Esophagus muscularis mucosa (tissue), 4 donors: ENCODE measurements at places on chromosomes 16 and 17. TPM values are rescaled to one million over a fixed set of nuclear protein-coding genes. Genes with fewer than 3 reads are reported as not detected.

- no peak for DNase-seq
These were observed 347.5 kb downstream of the HAPSTR1 start for GRCh38 chr16:9438991-9439390.

The RNF43 gene
- 0.11 TPM for total RNA-seq

The MEAK7 gene
- 10.4 TPM for total RNA-seq

DNA sequence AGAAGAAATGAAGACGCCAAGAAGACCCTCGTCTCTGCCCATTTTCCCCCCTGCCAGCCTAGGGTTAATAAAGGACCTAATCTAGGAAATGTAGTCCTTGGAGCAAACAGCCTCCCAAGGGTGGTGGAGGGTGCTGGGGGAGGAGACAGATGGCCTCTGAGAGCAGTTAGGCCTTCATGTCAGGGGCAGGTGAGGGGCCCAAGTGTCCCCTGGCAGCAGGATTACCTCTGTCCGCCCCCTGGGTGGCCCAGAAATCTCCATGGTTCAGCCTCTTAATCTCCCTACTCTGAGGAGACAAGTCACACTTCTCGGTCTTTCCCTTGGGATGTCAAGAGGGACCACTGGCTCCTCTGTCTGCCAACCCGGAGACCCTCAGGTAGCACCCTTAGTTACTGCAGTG is 365.4 kb upstream of the TNRC6C start:
- DNase-seq, result no peak

- DNase-seq, result no peak
These were observed 27.6 kb downstream of the NMT1 start for GRCh38 chr17:45088741-45089140.

GRCh38 chr17:7862692-7863437 is 5.1 kb downstream of the CYB5D1 start:
- no peak for DNase-seq

The AXIN2 gene
- total RNA-seq, result 17.2 TPM

DNA sequence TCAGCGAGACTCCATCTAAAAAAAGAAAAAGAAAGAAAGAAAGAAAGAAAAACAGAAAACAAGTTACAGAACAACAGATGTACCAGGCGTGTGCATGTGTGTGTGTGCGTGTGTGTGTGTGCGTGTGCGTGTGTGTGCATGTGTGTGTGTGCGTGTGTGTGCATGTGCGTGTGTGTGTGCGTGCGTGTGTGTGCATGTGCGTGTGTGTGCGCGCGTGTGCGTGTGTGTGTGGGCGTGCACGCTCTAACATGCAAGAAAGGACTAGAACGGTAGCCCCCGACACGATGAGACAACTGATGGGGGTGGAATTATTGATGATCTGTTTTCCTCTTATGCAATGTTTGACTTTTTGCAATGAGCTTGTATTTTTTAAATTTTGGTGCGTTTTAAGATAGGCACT is 1.6 kb downstream of the ALDH3A1 start:
- DNase-seq, result no peak

DNA sequence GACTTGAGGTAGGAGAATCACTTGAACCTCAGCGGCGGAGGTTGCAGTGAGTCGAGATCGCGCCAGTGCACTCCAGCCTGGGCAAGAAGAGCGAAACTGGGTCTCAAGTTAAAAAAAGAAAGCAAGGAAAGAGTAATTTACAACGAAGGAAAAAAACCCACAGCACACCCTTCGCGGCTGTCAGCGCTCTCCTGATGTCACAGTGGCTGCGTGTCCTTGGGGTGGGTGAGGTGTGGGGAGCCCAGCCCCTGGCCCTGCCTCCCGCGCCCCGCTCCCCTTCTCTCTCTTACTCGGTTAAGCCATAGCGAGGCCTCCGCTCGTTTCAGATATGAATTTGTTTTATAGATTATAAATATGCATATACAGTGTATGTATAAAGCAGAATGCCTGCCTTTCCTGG is 740 bp upstream of the JPT2 start:
- no peak for DNase-seq

DNA sequence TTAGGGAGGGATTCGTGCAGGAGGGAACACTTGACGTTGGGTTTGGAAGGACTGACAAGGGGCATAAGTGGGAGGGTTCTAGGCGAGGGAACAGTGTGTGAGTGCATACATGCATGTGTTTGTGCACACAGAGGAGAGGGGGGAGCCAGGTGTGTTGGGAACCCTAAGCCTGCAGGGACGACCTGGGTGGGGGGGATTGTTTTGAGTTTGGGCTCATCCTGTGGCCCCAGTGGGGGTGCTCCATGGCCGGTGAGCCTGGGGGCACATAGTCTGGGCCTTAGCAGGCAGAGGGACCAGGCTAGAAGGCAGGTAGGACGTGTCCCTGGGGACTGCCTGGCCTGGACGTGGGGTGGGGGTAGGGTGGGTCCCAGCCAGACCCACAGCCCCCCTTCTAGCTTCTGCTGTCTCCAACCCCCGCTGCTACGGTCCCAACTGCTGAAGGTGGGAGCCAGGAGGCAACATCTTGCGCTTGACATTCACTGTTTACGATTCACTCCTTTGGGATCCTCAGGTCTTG is 11.9 kb upstream of the RASD1 start:
- no peak for DNase-seq

- no peak for DNase-seq
These were observed at the start of gene CRHR1 for GRCh38 chr17:45784293-45784740. TSS of gene CRHR1 (plus strand) at chr17:45784320. CDS start at chr17:45784545, 225 bp downstream.

DNA sequence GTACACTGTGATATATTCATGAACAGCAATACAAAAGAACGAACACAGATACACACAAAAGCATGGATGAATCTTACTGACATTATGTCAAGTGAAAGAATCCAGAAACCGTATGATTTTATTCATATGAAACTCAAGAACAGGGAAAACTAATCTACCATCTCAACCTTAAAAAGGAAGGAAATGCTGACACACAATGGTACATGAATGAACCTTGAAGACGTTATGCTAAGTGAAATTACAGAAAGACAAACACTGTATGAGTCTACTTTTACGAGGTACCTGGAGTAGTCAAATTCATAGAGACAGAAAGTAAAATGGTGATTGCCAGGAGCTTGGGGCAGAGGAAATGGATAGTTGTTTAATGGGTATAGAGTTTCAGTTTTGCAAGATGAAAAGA is 8.7 kb upstream of the PRKCB start:
- DNase-seq, result no peak

DNA sequence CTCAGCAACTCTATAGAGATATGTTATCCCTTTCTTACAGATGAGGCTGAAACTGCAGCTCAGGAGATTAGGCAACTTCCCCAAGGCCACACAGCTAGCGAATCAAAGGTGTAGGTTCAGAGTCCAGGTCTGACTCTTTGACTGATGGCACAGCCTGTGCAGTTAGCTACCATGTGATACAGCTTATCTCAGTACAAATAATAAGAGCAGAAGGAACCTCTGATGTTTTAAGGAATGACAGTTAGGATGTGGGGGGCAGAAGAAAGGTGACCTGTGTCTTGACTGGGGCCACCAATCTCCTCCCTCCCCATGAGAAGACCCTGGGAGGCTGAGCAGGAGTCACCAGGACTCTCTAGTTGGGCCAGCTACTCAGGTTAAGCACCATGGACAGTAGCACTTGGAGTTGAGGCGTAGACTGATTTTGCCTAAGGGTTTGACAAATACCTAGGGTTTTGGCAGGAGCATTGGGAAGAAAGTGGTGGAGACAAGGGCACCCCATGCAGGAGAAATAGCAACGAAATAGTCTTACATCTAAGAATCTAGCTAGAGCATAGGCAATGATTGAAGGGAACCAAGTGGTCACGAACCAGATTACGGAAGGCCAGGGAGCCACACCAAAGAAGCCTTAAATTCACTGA is 22.8 kb upstream of the ACSM2B start:
- no peak for DNase-seq

DNA sequence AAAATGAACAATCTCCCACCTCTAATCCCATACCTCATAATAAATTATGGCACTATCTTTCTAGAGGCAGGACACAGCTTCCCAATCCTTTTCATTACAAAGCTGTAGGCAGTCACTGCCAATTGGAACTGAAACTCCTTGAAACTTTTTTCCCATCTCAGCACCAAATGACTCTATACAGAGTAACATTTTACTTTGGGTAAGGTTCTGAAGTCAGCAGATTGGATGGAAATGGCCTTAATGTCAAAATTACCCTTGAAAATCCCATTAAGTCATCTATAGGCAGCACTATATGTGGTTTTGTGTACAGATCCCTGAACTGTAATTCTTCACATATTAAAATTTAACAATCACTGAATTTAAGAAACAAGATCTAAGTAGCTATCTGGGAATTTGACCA is 30.3 kb upstream of the CORO6 start:
- no peak for DNase-seq

DNA sequence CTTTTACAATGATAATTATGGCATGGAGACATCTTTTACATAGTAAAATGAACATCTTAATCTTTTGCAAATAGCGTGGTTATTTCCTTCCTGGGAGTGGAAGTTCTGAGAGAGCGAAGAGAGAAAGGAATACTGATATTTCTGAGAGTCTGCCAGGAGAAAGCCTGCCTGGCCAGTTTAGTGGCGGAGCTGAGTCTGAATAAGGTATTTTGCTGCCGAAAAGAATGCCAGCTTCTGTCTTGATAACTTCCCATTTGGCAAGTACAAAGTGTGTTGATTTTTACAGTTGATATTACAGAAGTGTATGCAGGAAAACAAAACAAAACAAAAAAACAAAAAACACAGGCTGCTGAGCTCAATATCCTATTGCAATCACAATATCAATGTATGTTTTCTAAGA is 55.9 kb downstream of the KCNJ2 start:
- no peak for DNase-seq

DNA sequence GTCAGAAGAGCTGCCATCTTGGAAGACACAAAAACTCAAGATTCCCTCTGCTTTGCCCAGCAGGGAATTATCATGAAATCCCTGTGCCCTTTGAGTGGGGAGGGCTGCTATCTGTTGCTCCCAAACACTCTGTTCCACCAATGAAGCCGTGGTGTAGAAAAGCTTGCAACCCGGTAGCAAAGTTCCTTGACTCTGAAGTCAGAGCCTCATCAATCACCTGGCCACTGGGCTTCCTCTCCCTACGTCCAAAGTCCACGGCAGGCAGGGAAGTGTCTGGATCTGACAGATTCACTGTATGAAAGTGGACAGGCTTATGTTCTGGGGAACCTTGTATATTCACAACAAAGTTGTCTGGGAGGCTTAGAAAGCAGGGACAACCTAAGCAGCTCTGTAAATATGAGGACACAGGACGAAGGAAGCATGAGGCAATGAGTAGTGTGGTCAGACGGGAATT is 343.3 kb downstream of the SLC39A11 start:
- no peak for DNase-seq
